ENCODE measurements at places on chromosomes 7 and 10.

GRCh38 chr7:35498416-35498815, 196.5 kb downstream of the HERPUD2 start:
- DNase-seq: no peak

GRCh38 chr7:66517212-66517909, 111.3 kb upstream of the KCTD7 start:
- no peak for DNase-seq

- DNase-seq: no peak
These were observed 103.6 kb downstream of the VIPR2 start for GRCh38 chr7:159040912-159041711.

DNA sequence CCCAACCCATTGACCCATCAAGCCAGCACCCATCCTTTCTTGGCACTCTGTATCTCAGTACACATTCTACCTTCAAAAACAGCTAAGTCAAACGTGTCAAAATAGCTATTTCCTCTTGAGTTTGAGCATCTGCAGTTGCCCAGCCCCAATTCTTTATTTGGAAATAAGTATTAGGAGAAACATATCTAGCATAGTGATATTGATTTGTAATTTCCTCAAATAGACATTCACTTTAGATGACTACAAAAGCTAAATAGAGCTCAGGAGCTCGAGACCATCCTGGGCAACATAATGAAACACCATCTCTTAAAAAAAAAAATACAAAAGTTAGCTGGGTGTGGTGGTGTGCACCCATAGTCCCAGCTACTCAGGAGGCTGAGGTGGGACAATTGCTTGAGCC, 59.2 kb upstream of the AGBL3 start:
- DNase-seq: no peak

DNA sequence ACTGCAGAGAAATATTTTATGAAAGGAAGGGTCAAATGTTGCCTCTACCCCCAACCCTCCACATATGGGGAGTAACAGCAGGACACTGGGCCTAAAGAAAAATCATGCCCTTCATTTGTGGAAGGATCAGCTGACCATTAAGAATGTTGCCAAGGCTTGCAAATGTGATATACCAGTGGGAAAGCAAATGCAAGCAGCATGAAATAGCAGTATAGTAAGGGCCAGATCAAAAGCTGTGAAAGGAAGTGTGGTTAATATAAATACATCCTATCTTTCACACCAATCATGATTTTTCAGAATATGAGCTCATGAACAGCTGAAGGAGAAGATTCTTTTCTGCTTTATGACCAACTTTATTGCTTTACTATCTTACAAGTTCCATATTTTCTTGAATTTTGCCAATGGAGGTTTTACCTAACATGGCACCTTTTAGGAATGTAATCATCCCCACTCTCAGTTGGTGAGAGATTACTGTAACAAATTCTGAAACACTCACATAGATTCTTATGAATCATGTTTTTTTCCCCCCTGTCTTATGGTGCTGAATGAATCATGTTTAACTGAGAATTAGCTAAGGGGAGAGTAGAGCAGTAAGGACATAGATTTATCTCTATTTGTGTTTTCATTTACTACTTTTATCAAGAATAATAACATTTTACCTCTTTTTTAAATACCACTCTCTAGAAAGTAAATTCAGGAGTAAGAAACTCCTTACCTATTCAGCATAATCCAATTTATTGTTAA, 12.1 kb upstream of the ATAD1 start:
- DNase-seq: no peak

DNA sequence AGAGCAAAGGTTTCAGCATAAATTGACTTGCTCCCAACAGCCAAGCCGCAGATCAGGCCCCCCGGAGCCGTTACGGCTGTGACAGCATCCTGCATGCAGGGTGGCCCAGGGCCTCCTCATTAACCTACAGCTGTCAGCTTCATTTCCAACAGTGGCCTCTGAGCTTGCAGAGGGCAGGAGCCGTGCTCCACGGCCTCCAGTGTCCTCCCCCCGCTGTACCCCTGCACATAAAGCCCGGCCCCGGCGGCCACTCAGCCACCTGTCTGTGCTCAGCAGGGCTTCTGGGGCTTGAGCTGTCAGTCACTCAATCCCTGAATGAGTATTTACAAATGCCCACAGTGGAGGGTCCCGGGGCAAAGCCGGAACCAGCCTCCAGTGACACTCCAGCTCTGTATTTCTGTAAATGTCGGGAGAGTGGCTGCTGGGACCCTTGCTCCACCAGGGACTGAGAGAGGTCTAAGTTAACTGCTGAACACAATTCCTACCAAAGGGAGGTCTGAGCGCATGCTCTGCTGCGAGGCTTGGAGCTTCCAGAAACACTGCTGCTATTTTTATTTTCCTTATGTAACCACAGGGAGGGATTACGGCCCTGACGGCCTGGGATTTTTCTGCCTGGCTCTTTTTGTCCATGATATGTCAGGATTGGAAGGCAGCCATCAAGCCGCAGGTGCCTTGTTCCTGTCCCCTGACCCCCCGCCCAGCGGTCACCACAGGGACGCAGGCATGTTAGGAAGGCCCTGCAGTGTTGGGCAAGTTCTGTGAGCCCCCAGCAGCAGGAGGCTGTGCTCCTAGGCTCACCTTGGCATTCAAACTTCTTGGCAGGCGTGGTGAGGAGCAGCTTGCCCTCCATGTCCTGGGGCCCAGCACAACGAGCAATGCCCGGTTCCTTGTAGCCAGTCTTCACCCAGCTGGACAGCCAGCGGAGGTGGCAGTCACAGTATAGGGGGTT, 165.0 kb downstream of the SLIT1 start:
- DNase-seq: no peak

GRCh38 chr7:130493275-130493873, 1.5 kb downstream of the MEST start:
- DNase-seq: no peak

- no peak for DNase-seq
These were observed 55.4 kb downstream of the GLI3 start for GRCh38 chr7:42181566-42181965.

GRCh38 chr10:49113741-49114141, 1.6 kb downstream of the VSTM4 start:
- DNase-seq: no peak

Data from stimulated activated CD4-positive, alpha-beta T cell treated with anti-CD3 and anti-CD28 coated beads, Interleukin-4, amount 100 ng/mL, for 4 hours (primary cell).